ENCODE measurements at places on chromosomes 3 and 15.

- DNase-seq = no peak
These were observed 14.5 kb upstream of the CCR1 start for GRCh38 chr3:46222435-46223161.

DNA sequence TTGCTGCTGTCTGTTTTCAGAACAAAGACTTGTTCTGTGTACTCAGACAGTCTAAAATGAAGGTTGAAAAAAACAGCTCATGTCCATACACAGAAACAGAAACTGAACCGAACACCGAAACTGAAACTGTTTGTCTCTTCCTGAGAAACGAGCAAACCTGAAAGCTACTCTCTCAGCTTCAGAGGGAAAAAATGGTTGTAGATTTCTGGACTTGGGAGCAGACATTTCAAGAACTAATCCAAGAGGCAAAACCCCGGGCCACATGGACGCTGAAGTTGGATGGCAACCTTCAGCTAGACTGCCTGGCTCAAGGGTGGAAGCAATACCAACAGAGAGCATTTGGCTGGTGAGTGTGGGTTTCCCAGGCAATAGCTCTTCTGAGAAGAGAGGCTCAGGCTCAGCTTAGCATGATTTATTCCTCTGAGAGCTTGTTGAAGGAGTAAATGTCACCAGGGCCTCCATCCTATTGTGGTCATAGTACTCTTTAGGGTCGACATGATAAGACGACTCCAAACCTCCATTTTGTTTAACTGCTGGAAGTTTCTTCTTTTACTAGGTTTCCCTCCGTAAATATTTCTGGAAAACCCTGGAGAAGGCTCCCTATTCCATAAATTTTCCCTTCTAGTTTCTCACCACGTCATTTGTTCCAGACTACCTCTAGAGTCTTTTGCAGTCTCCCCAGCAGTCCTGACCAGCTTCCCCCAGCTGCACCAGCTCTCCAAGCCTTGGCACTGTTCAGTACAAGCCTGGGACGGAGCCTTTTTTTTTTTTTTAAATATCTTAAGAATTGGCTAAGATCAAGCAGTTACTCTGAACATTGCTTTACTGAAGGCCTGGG, at the start of gene RTP4:
Gene RTP4 (plus strand): TSS at position 135 of the 838 bp plus-strand sequence. CDS start 57 bp downstream, at position 192.
- DNase-seq = no peak

GRCh38 chr3:79514069-79514468, 253.7 kb downstream of the ROBO1 start:
- no peak for DNase-seq

DNA sequence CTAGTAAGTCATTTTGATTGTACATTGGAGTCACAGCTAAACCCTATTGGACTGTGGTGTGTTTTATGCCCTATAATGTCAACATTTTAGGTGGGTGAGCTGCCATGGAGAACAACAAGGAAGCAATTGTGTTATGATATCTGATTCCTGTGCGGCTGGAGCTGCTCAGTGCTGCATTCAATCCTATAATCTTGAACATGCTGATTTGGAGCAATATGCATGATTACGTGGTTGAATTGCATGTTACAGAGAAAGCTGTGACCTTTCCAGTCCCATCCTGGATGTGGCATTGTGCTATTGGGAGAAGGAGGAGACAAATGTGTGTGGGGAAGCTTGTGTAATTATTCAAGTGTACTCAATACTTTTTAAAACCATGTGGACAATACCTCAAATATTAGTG, 20.1 kb upstream of the C3orf49 start:
- no peak for DNase-seq

GRCh38 chr3:64445109-64445943, 220.1 kb upstream of the PRICKLE2 start:
- peak; percentile 86 for DNase-seq

- DNase-seq = no peak
These were observed 4.8 kb downstream of the VIPR1 start for GRCh38 chr3:42507252-42507651.

DNA sequence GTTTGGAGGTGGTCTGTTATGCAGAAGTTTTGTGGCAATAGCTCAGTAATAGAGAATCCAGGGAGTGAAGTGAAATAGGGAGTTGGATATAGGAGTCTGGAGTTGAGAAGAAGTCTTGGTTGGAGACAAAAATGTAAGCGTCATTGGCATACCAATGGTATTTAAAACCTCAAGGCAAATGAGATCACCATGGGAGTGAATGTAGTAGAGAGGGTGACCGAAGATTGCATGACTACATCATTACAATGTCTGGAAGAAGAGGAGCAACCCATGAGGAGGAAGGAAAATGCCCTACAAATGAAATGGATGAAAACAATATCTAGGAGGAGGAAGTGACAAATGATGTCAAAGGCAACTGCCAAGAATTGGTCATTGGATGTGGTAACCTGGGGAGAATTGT, 54.4 kb downstream of the CNTN4 start:
- no peak for DNase-seq

- DNase-seq = no peak
These were observed 151.9 kb upstream of the UBE2E1 start for GRCh38 chr3:23653647-23654525.

- DNase-seq = peak; percentile 68
These were observed 92.8 kb upstream of the UBE2E1 start for GRCh38 chr3:23712656-23713559.

GRCh38 chr3:25495304-25495703, 67.2 kb downstream of the RARB start:
- no peak for DNase-seq

DNA sequence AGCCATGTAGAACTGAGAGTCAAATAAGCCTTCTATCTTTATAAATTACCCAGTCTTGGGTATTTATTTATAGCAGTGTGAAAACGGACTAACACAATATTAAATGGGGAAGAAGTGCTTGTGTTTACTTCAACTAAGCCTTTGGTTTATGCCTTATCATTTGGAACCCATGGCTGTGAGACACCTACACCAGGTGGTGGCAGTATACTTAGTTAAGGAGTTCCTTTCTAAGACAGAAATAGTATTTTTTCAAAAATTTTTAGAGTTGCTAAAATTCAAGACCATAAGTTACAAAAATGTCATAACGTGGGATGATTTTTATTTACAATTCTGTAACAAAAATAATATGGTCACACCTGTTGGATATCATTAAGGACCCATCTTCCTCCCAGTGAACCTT, 354.5 kb upstream of the SOX14 start:
- peak; percentile 11 for DNase-seq

- no peak for DNase-seq
These were observed 27.1 kb upstream of the TBL1XR1 start for GRCh38 chr3:177224414-177224813.

DNA sequence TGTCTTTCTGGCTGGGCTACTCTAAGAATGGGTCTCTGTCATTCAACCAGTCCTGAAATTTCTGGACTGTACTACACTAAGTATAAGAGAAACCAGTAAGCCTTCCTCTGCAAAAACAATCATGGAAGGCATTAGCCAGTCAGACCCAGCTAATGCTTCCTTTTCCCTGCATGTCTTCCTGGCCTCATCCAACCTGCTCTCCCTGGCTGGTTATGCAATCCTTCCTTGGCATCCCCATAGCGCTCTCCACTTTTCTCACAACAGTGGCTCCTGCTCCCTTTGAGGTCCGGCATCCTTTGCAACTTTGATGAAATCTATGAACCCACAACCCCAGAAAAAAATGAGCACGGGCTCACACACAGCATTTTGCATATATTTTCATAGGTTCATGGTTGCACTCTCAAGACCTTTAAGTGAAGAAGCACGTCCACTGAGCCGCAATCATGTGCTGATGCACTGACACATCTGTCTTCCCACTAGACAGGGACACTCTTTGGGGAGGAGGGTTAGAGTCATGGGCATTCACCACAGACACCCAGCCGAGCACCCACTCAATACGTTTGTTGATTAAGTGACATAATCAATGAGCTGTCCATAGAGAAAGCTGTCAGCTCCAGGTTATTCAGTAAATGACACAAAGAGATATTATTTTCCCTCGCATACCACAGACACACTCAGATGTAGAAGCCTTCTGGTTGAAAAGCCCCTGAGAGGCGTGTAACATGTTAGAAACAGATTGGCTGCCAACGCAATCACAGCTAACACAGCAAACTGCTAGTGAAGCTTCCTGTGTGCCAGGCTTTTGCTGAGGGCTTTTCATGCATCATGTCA, 66.7 kb downstream of the PLD1 start:
- DNase-seq = no peak

DNA sequence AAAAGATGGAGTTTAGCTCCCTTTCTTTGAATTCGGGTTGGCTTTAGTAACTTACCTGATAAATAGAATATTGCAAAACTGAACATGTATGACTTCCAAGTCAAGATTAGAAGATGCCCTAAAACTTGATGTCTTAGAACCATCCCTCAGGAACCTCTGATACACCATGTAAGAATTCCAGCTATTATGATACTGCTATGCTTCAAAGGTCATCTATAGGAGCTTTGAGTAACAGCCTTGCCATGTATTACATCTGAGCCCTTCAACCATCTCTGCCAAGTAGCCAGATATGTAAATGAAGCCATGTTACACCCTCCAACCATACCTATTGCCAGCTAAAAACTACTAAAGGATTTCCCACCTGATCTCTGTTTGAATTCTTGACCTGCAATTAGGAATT, 854.2 kb downstream of the SI start:
- DNase-seq = no peak

GRCh38 chr15:36777926-36778325, 198.5 kb downstream of the CDIN1 start:
- no peak for DNase-seq

DNA sequence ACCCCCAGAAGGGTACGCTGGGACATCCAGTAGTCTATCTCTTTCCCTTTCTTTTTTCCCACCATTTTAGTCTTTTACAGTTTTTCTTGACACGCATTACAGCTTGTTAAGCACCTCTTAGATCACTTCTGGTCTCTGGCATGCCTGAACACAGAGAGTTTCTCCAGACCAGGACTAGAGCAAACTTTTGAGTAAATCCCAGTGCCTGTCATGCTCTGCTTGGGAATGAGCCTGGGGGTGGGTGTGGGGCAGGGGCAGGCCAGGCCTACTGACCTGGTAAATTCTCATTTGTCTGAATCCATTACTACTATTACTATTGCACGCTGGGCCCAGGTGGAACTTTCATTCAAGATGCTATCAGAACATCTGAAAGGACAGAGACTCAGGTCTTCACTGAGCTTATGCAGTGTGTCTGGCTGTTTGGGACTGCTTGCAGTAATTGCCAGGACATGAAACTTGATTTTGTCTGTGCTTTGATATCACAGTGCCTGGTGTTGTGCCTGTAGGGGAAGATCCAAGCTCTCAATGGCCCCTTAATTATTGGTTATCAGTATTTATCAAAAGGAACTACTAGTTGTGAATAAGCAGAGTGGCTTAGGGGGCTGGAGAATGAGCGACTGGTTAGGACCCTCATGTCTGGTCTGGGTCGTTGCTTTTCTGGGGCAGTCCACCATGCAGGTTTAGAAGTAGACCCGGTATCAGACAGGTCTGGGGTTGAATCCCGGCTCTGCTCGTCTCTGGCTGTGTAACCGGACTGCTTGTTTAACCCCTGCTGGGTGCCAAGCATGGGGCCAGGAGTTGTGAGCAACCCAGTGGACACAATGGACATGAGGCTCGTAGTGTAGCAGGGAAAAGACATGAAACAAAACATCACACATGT, 196.1 kb upstream of the TLE3 start:
- DNase-seq = no peak
